ENCODE measurements at places on chromosomes 11 and 22.
A peak's percentile ranks its signal among the peaks of the same experiment; 100 is the strongest.

DNA sequence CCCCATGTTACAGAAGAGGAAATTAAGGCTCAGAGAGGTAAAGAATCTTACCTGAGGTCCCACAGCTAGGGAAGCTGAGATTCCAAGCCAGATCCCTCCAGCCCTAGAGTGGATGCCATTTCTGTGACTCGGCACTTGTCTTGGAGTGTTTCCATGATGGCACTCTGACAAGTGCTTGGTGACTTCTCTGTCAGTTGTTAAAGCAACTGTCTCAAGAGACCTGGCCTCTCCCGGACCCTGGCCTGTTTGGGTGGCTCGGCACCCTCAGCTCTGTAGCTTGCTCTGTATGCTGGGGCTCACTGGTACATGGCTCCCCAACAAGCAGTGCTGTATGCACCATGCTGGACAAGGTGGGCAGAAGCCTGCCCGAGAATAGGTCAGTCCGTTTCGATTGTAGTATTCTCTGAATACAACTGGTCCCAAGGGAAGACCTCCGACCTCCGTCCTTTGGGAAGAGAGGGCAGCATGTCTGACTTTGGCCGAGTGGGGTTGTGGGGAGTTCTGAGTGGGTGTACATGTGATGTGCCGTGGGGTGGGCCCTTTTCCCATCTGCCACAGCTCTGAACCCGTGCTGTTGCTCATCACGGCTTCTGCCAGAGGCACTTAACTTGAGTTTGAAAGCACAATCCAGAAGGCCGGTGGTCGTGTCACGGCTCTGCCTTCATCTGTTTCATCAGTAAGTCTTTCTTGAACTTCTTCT lies 12.4 kb downstream of the ACO2 start:
- DNase-seq: no peak

- DNase-seq: no peak
These were observed 1060.5 kb downstream of the DLG2 start for GRCh38 chr11:84566671-84567070.

DNA sequence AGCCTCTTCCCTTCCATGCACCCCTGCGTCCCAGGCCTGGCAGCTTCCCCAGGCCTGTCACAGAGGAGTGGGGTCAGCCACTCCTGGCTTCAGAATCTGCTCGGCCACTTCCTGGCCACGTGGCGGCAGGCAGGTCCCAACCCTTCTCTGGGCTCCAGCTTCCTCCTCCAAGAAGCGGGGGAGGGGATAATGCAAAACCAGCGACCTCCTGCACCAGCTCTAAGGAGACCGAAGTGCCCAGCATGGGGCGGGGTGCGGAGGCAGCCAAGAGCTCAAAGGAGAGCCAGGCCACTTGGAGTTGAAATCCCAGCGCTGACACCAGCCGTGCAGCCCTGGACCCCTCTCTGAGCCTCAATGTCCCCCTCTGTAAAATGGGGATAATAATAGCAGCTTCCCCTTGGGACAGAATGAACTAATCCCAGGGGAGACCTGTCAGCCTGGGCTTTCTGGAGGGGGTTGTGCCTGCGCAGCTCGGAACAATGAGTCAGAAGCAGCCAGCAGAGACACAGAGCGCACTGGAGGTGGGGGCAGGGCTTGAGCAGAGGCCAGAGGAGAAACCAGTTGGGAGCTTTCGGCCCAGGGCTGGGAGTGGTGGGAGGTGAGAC lies 22.8 kb upstream of the PICK1 start:
- DNase-seq: peak; percentile 85

DNA sequence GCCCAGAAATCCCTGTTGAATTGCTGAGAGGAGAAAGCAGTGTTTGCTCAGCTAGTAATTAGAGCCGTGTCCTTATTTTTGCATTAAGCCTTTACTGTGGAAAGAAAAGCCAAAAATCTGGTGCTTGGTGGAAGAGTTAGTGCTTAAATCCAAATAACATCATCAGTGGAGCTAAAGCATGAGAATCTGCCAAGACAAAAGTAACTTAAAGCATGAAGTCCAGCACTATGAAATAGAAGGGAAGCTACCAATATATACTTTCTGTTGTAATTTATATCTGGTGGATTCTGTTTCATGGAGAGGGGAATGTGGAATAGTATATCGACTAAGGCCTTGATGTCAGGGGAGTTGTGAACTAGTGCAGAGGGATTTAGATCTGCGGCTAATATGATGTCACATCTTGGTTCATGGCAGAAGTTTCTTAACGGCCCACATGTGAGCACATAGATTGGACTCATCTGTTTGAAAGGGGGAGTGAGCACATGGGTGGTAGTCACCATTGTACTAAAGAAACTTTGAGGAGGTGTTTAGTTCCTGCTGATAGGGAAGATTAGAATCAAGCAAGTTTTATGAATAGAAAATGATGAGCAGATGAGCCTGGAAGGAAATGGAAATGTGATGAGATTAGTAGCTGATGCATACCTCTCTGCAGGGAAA lies 224.4 kb upstream of the MTNR1B start:
- no peak for DNase-seq

GRCh38 chr22:44683237-44683636 lies 18.8 kb upstream of the PRR5 start:
- DNase-seq: no peak

DNA sequence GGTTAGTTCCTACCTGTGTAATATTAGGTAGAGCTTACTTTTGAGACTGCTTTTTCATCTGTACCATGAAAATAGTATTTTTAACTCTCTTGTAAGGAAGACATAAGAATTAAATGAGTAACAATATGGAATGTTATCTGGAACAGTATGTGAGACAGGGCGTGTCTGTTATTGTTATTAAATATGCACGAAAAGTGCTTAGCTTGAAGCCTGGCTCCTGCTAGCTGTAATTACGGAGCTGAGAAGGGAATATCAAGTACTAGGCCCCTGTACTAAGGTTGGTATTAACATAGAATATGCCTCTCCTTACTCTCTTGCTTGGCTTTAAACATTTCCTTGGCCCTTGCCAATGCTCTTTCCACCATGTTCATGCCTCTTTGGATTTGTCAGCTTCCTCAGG lies 194.0 kb downstream of the FAM76B start:
- no peak for DNase-seq

DNA sequence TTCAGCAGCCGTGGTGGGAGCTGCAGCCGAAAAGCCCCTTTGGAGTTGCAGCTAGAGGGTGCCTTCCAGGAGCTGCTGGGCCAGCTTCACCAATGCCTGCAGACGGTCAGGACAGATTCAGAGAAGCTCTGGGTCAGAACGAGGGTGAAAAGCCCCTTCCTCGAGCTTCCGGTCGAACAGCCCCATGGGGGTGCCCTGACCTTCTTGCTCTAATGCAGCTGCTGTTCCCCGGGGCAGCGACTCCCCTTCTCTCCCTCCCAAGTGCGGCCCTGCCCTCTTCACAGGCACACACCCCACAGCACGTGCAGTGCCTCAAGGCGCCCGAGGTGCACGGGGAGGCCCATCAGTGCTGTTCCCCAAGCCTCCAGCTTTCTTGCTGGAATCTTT lies 9.6 kb upstream of the IFITM3 start:
- DNase-seq: no peak

DNA sequence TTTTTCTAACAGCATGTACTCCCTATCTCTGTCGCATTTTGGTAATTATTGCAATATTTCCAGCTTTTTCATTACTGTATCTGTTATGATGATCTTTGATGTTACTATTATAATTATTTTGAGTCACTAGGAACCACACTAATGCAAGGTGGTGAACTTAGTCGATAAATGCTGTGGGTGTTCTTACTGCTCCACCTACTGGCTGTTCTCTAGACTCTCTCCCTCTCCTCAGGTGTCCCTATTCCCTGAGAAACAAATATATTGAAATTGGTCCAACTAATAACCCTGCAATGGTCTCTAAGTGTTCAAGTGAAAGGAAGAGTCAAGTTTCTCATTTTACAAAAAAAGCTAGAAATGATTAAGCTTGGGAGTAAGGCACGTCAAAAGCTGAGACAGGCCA lies 10.5 kb downstream of the ARL14EP start:
- DNase-seq: no peak
